Spinal cord (tissue), 10 donors: ENCODE measurements at places on chromosomes 16 and 17.
A peak's percentile ranks its signal among the peaks of the same experiment; 100 is the strongest.

- no peaks in the 10 kb centered on the region for H3K4me1 ChIP-seq
- no peak overlapping the region for H3K27ac ChIP-seq
- no peaks in the 10 kb centered on the region for H3K36me3 ChIP-seq
- H3K27me3 ChIP-seq = no peaks in the 10 kb centered on the region
- no peak overlapping the region for H3K4me3 ChIP-seq
These were observed 479.6 kb downstream of the WWOX start for GRCh38 chr16:78579020-78579419.

DNA sequence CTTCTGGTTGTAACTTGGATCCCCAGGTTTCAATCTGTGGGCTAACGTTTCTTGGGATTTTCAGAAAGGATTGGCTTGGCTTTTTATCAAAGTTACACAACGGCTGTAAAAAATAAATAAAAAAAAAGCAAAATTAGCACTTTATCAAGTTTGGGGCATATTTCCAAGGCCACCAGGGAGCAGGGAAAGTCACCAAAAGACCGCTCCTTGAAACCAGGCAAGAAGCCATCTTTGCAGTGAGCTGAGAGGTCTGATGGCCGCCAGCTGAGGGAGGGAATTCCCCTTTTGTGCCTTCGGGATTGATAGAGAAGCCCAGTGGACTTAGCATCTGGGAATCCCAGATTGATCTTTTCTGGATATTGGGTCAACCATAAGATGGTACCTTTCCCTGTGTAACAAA, 192.2 kb downstream of the WWOX start:
- H3K36me3 ChIP-seq = no peaks in the 10 kb centered on the region
- no peak overlapping the region for H3K4me3 ChIP-seq
- no peak for DNase-seq
- H3K27ac ChIP-seq = peak overlapping the region; percentile 62

GRCh38 chr16:72060405-72060804, 2.6 kb upstream of the HPR start:
- H3K36me3 ChIP-seq = no peaks in the 10 kb centered on the region
- no peak overlapping the region for H3K4me3 ChIP-seq
- no peak overlapping the region for H3K27ac ChIP-seq
- no peaks in the 10 kb centered on the region for H3K27me3 ChIP-seq
- no peak for DNase-seq

DNA sequence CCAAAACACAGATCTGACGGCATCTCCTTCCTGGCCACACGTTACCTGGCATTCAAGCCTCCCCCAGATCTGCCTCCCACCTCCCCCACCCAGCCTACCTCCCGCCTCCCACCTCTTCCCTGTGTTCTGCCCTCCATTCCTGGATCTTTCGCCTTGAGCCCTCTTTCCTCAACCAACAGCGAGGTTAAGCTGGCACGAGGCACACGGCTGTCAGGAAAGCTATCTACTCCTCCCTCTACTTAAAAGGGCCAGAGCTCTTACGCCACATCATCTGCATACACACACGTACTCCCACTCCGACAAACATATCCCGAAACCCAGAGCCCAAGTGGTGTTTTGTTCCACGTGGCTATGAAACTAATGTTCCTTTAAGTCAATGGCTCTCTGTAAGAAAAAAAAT, 18.0 kb downstream of the WDR45B start:
- H3K27me3 ChIP-seq = no peaks in the 10 kb centered on the region
- no peak overlapping the region for H3K27ac ChIP-seq
- H3K36me3 ChIP-seq = peaks cover 68% of the 10 kb centered on the region
- H3K4me1 ChIP-seq = no peaks in the 10 kb centered on the region

- DNase-seq = no peak
- H3K27me3 ChIP-seq = no peaks in the 10 kb centered on the region
- no peaks in the 10 kb centered on the region for H3K4me1 ChIP-seq
- H3K36me3 ChIP-seq = no peaks in the 10 kb centered on the region
These were observed 82.1 kb downstream of the CFDP1 start for GRCh38 chr16:75351183-75351582.

DNA sequence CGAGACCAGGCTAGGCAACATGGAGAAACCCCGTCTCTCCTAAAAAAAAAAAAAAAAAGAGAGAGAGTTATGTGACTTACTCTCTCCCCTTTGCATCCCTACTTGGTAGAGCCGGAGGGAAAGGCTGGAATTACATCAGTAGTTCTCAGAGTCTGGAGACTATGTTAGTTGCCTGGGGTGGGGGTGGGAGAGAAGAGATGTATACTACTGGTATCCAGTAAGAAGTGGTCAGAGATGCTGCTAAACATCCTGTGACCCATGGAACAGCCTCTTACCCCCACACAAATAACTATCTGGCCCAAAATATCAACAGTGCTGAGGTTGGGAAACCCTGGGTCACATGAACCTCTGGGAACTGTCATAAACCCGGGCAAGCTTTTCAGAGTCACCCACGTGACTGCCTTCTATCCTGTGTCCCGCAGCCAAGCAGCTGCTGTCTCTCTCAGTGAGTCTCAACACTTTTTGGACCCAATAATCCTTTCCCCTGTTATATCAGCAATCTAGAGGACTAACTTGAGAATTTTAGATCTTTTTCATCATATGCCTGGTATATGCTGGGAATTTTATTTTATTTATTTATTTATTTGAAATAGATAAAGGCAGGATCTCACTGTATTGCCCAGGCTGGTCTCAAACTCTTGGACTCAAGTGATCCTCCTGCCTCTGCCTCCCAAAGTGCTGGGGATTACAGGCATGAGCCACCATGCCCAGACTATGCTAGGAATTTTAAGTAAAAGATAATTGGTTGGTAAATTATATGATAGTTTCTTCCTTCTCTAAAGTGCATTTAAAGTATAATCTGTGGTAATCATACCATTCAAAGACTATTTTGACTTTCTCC, 8.7 kb downstream of the EIF1 start:
- H3K4me3 ChIP-seq = no peak overlapping the region
- no peaks in the 10 kb centered on the region for H3K4me1 ChIP-seq
- no peak for DNase-seq

- no peak overlapping the region for H3K27ac ChIP-seq
- peaks cover 10% of the 10 kb centered on the region for H3K4me1 ChIP-seq
- H3K4me3 ChIP-seq = no peak overlapping the region
- DNase-seq = no peak
These were observed 29.6 kb downstream of the SEC14L5 start for GRCh38 chr16:4987580-4988374.

DNA sequence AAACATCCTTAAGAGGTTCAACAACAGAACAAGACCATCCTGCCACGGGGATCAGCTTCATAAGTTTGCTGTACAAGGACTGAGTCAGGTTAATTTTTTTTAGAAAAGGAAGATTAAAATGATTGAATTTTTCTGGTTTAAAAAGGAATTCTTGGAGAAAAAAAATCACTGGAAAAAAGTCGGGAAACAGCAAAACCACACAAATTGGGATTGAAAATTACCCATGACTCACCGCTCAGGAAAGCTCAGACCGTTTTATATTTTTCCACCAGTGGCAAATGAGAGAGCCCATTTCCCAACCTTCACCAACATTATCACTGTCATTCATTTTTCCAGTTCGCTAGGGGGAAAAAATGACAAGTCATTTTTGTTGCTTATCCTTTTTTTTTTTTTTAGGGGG, 46.6 kb downstream of the MRM3 start:
- no peaks in the 10 kb centered on the region for H3K27me3 ChIP-seq
- no peaks in the 10 kb centered on the region for H3K4me1 ChIP-seq
- DNase-seq = no peak
- H3K36me3 ChIP-seq = peaks cover 24% of the 10 kb centered on the region
- H3K4me3 ChIP-seq = no peak overlapping the region

DNA sequence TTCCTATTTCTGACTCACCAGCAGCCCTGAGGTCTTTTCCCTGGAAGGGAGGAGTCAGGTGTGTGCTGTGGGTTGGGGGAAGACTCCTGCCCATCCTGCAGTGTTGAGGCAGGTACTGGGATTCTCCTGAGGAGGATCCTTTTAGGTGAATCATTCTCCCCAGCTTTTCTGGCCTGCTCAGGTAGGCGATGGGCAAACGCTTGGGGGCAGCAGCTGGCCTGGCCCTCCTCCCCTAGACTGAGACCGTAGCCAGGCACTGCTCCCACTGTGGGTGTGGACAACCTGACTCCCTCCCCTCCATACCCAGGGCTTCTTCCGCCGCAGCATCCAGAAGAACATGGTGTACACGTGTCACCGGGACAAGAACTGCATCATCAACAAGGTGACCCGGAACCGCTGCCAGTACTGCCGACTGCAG, 15.1 kb downstream of the GJD3 start:
- peak overlapping the region; percentile 2 for H3K4me3 ChIP-seq
- H3K36me3 ChIP-seq = peaks cover 55% of the 10 kb centered on the region
- DNase-seq = peak; percentile 30
- no peaks in the 10 kb centered on the region for H3K27me3 ChIP-seq
- H3K4me1 ChIP-seq = peaks cover 92% of the 10 kb centered on the region
- H3K27ac ChIP-seq = peak overlapping the region; percentile 91
